ENCODE measurements at places on chromosomes 12 and 14.

- no peak for DNase-seq
These were observed 50.1 kb downstream of the RERG start for GRCh38 chr12:15171012-15171655.

- no peak for DNase-seq
These were observed 903.4 kb upstream of the FOXG1 start for GRCh38 chr14:27863166-27863565.

GRCh38 chr12:49868952-49869815 lies 26.3 kb upstream of the BCDIN3D start:
- no peak for DNase-seq

DNA sequence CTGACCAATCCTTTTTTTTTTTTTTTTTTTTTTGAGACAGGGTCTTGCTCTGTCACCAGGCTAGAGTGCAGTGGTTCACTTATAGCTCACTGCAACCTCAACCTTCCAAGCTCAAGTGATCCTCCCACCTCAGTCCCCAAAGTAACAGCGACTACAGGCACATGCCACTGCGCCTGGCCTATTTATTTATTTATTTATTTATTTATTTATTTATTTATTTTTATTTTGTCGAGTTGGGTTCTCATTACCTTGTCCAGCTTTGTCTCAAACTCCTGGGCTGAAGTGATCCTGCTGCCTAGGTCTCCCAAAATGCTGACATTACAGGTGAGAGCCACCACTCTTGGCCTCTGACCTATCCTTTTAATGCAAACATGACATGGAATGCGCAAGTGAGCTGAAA lies 124.4 kb downstream of the GXYLT1 start:
- no peak for DNase-seq

DNA sequence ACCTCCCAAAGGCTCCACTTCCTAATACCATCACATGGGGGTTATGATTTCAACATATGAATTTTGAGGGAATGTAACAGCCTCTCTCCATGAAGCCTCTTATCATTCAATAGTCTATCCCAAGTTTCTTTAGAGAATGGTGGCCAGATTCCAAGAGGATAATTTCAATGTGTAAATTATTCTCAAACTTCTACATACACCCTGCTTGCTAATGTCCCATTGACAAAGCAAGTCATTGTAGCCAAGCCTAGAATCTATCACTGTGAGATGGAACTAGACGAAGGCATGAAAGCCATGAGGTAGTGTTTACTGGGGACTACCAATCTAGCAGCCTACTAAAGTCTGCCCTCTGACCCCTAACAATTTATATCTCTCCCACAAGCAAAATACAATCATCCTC lies 3.8 kb downstream of the INHBC start:
- DNase-seq: no peak

DNA sequence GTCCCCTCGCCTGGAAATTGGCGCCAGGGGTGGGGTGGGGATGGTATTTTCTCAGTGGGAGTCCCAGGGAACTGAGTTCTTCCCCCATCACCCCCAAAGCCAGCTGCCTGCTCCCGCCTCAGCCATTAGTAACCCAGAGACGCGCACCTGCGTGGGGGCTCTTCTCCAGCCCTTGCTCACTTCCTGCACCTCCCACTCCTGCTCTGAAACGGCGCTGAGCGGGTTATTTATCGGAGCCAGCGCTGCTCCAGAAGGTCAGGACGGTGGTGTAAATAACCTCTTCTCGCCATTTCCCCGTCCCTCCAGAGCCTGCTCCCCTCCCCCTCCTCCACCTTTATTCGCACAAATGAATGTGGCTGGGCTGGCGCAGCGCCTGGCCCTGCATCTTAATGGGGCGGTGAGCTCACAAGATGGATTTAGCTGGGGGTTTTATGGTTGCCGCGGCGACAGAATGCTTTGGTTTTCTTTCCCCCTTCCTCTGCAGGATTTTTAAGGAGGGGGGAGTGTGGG lies 12.2 kb downstream of the GPR84 start:
- no peak for DNase-seq

- no peak for DNase-seq
These were observed 128.1 kb downstream of the PRKD1 start for GRCh38 chr14:29799464-29800095.

GRCh38 chr14:37472906-37473305 lies 122.1 kb downstream of the FOXA1 start:
- no peak for DNase-seq

GRCh38 chr12:75564398-75564797 lies 53.0 kb upstream of the KRR1 start:
- DNase-seq: no peak

- no peak for DNase-seq
These were observed 59.1 kb upstream of the MED13L start for GRCh38 chr12:116336542-116337065.

DNA sequence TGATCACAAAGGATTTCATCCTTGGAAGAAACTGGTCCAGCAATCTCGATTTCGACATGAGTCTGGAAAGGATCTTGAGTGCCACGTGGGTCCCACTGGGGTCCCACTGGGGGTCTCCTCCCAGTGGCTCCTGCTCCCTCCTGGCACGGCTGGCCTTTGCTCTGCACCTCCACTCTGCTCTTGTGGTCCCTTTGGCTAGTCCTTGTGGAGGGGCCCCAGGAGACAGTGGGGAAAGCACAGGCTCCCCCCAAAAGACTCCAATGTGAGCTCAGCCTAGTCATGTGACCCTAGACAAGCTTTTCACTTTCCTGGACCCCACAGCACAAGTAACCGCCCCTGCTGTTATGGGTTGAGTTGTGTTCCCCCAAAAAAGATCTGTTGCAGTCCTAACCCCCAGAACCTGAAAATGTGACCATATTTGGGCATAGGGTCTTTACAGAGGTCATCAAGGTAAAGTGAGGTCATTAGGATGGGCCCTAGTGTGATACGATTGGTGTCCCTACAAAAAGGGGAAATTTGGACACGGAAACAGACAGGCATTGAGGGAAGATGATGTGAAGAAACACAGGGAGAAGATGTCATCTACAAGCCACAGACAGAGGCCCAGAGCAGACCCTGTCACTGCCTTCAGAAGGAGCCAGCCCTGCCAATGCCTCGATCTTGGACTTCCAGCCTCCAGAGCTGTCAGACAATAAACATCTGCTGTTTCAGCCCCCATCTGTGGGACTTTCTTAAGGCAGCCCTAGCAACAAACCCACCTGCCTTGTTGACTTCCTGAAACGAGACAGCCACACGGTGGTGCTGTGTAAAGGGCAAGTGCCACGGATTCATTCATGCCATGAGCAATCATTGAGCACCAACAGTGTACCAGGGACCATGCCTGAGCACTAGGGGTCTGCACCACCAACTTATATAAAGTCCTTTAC lies 23.8 kb upstream of the PPP2R5C start:
- DNase-seq: no peak
